ENCODE measurements at places on chromosomes 4 and X.

DNA sequence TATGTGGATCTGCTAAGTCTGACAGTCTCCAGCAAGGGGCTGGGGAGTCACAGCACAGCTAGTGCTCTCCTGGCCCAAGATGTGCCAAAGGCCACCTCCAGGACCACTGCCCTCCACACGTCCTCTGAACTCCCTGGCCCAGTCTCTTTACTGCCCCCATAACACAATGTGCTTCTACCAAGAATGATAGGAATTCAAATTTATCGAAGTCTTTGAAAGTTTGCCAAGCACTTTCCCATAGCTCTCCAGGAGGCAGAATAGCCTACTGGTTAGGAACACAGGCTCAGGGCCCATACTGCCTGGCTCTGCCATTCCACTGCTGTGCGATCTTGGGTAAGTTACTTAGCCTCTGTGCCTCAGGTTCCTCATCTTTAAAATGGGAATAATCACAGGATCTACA is 86.7 kb downstream of the NHSL2 start:
- DNase-seq, result no peak

- peak; percentile 3 for DNase-seq
These were observed 111.3 kb upstream of the PAQR3 start for GRCh38 chr4:79050541-79050880.

DNA sequence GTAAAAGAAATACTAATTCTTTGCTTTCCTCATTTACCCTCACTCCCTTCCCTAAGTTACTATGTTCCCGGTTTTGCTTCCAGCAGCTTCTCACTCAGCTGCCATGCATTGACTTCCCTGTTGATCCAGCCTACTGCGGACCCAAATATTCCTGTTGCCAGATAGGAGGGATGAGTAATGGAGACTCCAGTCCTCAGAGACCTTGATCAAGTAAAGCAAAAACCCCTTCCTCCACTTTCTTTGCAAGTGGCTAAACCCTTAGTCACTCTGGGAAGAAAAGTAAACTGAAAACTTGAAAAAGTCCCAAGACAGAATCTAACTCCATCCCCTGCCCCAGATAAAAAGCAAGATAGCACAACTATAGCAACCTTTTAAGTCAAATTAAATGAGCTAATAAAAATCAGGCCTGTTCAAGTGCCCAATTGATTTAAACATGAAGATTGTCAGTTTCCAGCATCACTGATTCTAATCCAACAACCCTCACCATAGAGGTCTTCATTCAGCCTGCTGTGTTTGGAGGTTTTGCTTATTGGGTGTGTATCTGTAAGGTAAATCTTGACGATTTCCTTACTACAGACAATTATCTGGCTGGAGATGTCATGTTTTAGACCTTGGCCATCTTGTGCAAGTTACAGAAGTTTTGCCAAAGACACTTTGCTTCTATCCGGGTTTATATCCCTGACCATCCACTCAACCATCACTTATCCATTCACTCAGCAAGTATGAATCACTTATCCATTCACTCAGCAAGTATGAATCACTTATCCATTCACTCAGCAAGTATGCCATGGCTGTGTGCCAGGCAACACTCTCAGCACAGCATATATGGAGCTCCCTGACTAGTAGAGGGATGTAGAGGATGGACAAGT is 17.6 kb downstream of the FGFBP1 start:
- no peak for DNase-seq

DNA sequence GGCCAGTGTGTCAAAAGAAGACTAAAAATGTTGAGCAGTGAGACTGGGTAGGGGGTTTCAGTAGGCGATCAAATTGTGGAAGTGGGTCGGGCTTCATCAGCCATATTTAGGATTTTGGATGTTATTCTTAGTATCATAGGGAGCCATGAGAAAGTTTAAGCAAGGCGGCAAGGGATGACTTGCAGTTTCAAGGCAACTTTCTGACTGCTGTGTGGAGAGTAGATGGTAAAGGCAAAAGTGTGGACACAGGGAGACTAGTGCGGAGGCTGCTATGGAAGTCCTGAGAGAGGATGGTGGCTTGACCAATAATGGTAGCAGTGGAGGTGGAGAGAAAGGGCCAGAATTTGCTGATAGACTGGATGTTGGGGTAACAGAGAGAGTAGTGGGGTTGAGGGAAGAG is 15.4 kb downstream of the GK start:
- DNase-seq, result no peak

GRCh38 chrX:120549483-120550452 is 11.0 kb downstream of the CUL4B start:
- no peak for DNase-seq

DNA sequence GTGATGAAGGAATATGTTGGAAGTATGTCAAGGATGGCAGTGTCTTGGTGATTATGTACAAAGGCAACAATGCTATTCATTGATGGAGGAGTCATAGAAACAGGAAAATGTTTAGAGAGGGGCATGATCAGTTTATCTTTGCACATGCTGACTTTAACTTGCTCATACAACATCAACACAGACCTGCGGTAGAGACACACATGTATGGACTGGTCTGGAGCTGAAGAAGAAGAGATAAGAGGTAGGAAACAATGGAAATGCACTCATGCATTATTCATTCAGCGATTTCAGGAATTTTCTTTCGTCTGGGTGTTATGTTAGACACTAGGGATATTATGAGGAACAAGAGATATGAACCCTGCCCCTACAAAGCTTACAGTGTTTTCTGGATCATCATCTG is 1252.3 kb upstream of the TENM3 start:
- DNase-seq, result no peak

GRCh38 chr4:155667222-155667567 is 547 bp downstream of the GUCY1A1 start:
- DNase-seq, result peak; percentile 11

DNA sequence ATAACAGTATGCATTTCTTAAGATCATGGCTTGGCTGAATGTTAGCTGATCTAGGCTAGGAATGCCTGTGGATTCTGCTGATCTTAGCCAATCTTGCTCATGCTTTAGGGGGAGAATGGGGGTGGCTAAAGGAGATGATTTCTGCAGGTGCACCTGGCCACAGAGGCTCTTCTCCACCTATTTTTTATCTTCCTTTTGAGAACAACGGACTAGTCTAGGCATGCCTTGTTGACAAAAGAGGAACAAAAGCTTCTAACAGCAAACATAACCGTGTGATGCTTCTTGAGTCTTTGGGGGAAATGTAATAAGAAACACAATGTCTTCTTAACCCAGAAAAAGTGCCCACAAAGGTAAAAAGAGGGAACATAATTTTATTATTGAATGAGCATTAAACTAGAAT is 743.5 kb downstream of the ARAP2 start:
- no peak for DNase-seq

- no peak for DNase-seq
These were observed 29.0 kb downstream of the REELD1 start for GRCh38 chr4:146243141-146243882.

DNA sequence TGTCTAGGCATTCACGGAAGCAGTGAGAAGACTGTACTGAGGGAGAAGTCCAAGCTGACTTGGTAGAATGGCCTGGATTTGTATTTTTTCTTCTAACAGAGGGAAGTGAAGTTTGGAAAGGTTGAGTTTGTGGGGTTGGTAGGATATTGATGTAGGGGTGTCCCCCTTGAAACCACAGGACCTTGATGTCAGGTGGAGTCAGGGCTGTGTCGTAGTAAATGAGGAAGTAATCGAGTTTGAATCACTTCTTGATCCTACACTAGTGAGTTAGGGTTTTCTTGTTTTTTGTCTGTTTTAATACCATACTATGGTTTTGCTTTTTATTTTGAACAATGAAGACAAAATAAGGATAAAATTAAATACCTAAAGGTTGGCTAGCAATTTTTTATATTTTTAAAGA is 30.1 kb upstream of the ANAPC4 start:
- DNase-seq, result no peak

DNA sequence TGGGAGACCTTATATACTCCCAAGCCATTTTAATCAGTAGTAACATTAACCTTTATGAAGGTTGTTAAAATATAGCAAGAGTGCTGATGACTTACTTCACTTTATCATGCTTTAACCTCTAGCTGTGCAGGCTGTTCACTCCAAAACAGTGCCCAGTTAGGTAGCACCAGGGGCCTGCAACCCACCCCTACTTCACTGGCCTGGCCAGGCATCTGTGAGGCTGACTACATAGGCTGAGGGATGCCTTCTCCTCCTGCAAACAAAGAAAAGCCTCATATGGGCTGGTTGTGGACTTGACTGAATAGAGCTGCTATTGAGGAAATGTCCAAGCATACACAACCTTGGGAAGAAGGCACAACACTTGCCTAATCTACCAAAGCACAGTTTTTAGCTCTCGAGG is 172.8 kb downstream of the SHROOM3 start:
- no peak for DNase-seq

- no peak for DNase-seq
These were observed 600.7 kb downstream of the ARAP2 start for GRCh38 chr4:35643661-35644060.

DNA sequence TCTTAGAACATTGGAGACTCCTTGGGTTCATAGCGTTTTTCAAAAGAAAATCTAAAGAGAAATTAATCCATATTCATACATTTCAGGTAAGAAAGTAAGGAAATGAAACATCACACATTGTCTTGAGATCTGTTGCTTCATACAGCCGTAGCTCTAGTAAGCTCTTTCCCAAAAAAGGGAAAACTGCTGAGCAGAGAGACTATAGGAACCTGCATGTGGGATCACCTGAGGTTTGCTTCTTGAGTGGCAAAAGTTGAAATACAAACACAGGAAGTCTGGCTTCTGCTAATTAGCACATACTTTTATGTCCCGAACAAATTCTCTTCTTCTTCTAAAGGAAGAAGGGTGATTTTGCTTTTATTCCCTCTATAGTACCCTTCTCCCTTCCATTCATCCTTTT is 57.7 kb downstream of the MRPL1 start:
- no peak for DNase-seq

GRCh38 chrX:38220415-38221390 is at the start of gene SRPX:
Gene SRPX, minus strand, starts transcription at chrX:38220871. Its CDS starts 79 bp downstream, at chrX:38220792.
- DNase-seq, result peak; percentile 49

DNA sequence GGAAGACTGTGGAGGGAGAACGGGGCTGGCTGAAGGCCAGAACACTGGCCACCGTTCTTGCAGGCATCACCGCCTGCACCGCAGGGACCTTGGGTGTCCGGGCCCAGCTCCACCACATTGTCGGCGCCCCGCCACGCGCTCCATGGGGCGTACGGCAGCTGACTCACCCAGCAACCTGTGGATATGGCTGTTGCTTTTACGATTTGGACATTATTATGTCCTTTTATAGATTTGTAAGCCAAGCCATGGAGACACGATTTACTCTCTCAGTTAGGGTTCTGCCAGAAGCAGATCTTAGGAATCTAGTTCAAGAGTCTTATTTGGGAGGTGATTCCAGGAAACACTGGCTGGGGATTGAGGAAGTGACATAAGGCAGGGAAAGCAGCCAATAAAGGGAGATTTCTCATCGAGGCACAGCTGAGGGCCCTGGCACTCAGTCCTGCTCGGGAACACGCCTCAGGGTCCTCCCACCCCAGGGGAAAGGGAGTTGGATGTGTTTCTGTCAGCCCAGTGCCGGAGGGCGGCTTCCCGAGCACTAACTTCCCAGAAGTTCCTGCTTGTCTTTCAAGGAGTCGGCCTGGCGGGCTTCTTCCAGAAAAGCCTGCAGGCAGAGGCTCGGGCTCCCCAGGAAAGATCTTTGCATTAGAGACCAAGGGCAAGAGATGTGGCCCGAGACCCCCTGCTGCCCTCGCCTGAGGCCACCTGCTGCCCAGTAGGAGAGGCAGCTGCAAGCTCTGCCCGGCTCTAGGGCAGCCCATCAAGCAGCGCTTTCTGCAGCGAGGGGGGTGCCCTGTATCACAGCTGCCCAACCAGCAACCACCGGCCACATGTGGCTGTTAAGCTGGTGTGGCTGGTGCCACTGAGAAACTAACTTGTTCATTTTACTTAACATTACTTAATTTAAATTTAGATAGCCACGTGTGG is 52.9 kb downstream of the CRMP1 start:
- DNase-seq, result no peak

DNA sequence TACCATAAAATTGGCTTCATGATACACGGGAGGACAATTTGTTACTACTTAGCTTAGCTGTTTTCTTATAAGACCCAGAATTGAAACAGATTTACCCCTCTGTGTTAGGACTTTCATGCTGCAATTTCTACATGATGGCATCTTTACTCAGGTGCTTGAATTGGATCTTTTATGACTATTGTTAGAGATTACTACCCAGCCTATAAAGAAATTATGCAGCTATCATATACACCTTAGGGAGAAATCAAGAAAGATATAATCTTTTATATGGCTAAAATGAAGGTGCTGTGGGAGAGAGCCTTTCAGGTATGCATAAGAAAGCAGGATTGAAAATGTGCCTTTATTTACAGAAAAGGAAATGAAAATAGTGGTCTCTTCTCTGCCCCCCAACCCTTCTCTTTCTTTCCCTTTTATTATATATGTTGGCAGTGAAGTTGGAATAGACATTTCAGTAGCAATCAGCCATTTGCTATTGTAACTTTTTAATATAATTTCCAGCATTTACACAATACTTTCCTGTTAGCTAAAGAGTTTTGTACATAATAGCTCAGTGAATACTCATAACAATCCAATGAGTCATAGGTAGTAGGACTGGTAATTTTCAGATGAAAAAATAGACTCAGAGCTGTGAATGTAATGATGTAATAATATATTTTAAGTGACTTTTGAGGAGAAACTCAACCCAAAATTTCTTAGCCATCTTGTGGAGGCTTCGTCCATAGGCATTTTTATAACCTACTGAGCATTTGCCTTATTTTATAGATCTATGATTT is 311.8 kb downstream of the ADGRL3 start:
- DNase-seq, result no peak

GRCh38 chr4:185343726-185344581 is 51.8 kb downstream of the LRP2BP start:
- DNase-seq, result no peak

- no peak for DNase-seq
These were observed 55.1 kb upstream of the NAP1L5 start for GRCh38 chr4:88752754-88753153.

DNA sequence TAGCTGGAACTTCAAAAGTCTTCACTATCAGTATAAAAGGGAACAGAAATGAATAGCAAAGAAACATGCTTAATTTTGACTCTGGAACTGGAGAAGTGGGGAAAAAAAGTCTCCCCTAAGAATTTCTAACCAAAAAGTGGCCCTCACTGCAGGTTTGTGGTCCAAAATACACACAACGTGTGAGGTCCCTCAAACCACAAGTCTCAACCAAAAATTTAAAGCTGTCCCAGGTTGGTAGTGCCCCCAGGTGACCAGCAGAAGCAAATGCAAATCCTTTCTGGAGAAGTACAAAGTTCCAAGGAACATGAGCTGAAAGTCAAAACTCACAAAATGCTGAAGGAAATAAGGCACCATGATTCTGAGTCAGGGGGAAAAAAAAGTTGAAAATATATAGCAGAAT is 23.6 kb upstream of the VAMP7 start:
- peak; percentile 41 for DNase-seq

DNA sequence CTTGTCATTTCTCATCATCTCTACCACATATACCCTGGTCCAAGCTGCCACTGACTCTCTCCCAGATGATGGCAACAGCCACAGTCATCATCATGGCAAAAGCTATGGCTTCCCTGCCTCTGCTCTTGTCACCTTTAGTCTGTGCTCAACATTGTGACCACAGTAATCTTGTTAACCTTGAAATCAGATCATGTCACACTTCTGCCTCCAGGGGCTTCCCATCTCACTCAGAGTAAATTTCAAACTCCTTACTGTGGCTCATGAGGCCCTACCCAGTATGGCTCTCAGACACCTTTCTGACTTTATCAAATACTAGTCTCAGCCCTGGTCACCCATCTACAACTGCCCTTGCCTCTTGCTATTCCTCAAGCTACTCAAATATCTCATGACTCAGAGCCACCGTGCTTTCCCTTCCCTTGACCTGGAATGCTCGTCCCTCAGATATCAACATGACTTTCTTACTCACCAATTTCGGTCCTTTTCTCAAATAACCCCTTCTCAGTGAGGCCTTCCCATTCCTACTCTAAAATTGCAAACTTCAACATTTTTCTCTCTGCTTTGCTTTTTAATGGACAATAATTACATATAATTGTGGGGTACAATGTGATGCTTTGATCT is 41.1 kb upstream of the STIM2 start:
- DNase-seq, result no peak

Data from NCI-H526 (cell line).